Stimulated activated CD8-positive, alpha-beta memory T cell treated with anti-CD3 and anti-CD28 coated beads, Interleukin-15, amount 100 ng/mL, for 4 hours (primary cell): ENCODE measurements at places on chromosomes 5 and 9.

DNA sequence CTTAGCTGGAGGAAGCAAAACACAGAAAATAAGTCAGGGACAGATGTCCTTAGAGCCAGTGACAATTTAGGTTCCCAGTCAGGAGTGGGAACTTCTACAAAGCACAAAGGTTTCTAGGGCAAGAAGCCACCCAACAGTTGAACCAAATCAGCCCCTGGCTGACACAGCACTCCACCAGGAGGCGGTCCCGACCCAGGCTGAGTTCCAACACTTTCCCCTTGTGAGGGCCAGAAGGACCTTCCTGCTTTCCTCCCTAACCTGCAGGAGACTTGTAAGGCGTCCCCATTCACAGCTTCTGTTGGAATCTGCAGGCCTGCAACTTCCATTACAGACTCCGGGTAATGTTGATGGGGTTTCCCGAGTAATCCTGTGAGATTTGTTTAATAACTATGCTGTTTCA, 416.4 kb upstream of the IRX1 start:
- DNase-seq = no peak

DNA sequence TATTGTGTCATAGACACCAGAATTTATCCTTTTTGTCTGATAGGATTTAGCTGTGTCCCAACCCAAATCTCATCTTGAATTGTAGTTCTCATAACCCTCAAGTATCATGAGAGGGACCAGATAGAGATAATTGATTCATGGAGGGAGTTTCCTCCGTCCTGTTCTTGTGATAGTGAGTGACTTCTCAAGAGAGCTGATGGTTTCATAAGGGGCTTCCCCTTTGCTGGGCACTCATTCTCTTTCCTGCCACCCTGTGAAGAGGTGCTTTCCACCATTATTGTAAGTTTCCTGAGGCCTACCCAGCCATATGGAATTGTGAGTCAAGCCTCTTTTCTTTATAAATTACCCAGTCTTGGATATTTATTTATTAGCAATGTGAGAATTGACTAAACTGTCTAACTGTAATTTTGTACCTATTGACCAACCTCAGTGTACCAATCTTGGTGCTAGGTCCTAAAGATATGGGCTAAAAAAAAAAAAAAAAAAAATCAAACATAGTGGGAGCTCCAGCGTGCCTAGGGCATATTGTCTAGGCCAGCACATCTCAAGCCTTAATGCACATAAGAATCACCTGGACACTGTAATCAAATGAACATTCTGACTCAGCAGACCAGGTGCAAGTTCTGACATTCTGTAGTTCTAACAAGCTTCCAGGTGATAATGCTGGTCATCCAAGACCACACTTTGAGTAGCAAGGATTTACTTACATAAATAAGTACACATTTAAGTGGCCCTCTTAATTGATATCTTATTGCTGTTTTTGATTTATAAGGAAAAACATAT, 30.5 kb downstream of the ST8SIA4 start:
- peak; percentile 6 for DNase-seq

DNA sequence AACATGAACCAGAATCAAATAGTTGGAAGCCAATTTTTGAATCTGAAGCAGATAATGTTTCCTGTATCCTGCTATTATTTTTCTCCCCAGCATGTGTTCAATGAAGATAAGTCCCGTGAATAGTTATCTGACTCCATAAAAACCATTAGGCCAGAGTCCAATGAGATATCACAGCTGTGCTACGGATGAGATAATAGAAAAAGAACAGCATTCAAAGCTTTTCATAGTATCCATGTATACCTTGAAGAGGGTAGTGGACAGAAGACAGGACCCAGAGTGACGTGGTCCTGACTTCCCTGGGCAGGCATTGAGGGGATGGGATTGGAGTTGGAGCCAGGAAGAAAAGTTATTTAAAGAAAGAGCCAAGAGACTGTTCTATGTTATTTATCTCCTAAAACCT, 50.7 kb upstream of the C6 start:
- no peak for DNase-seq

- DNase-seq = no peak
These were observed 507.6 kb downstream of the CETN3 start for GRCh38 chr5:89901983-89902382.

GRCh38 chr9:37449862-37450632, 15.2 kb downstream of the ZBTB5 start:
- no peak for DNase-seq

DNA sequence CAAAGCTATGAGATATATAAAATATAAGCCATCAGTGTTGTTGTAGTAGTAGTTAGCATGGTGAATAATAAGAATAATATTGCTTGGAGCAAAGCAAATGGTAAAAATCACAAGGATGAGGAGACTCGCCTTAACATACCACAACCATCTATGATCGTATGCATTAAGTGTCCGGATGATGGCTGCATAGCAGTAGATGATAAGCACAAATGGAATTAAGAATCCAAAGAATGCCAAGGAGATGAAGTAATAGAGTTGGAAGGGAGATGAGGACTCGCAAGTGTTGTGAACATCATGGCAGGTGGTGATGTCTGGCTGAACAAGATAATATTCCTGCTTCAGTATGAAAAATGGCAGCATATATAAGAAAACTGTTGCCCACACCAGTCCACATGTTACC, 5.5 kb downstream of the F2RL2 start:
- DNase-seq = no peak

DNA sequence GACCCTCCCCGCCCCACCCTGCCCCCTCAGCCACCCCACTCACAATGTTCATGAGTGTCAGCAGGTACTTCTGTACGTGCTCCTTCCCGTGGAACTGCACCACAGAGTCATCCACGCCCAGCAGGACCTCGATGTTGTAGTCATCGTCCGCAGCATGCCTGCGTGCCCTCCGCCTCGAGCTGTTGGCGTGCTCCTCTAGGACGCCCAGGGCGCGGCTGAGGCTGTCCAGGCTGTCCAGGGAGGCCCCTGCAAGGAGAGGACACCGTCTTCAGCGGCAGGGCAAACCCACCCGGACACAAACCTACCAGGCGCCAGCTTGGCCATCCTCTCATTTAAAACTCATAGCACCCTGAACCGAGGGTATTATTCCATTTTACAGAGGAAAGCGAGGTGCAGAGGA, 137.8 kb downstream of the ADAMTS2 start:
- DNase-seq = no peak

DNA sequence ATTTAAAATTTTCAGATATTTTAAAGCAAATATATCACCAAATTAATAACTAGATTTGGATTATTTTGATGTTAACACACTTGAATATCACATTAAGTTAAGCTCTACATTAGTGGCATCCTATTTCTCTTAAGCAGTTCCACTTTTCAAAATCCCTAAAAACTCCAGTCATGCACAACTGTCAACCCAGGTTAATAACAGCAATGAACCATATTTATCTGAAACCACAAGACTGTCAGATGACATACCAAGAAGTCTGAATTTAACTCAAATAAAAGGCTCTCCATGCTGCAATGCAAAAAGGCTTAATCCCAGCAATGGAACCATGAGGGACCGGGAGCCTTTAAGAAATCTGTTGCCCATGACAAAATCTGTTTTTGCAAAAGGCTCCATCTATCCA, 27.5 kb downstream of the FNIP1 start:
- no peak for DNase-seq

DNA sequence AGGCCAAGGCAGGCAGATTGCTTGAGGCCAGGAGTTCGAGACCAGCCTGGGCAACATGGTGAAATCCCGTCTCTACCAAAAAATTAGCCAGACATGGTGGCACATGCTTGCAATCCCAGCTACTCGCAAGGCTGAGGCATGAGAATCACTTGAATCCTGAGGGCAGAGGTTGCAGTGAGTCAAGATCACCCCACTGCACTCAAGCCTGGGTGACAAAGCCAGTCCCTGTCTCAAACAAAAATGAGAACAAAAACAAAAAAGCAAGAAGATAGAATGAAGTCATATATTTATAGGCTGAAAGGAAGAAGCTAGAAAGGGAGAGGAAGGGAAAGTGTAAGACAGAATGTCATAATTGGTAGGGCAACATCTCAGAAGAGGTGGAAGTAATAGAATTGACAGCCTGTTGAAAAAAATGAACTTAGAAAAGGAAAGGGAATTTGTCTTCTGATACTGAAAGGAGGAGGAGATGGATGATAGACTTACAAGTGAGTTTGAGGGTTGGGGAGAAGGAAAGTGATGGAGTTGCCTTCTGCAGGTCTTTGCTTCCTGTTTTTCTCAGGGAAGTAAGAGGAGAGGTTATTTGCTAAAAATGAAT, 32.2 kb downstream of the CARD6 start:
- DNase-seq = no peak

DNA sequence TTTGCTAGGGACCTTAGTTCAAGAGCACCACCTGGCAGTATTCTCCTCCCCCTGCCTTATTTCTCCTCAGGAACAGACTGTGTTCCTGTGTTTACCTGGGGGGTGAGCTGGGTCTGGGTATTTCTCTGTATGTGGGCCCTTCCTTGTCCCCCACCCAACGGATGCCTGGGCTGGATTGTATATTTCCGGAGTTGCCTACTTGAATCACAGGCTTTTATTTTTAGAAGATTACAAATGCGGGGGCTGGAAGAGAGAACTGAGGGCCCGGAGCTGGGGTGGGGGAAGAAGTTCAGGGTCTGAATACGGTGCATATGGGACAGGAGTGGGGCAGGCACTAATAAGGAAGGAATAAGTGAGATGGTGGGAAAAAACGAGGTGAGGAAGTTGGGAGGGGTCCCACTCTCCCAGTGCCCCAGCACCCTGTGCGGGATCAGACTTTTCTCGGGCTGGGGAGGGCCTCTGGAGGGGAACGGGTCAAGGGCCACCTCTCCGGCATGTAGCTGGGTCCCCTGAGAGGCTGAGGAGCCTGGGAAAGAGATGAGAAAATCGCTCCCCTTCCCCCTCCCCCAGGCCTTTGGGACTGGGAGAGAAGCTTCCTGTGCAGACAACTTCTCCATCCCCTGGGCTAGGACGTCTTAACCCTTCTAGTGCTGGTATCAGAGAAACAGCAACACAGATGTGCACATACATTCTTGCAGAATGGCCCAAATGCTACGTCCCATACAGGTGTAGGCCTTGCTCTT, 42.1 kb downstream of the PCDH1 start:
- no peak for DNase-seq

- DNase-seq = no peak
These were observed 514.8 kb upstream of the ADAMTS16 start for GRCh38 chr5:4625206-4625896.

DNA sequence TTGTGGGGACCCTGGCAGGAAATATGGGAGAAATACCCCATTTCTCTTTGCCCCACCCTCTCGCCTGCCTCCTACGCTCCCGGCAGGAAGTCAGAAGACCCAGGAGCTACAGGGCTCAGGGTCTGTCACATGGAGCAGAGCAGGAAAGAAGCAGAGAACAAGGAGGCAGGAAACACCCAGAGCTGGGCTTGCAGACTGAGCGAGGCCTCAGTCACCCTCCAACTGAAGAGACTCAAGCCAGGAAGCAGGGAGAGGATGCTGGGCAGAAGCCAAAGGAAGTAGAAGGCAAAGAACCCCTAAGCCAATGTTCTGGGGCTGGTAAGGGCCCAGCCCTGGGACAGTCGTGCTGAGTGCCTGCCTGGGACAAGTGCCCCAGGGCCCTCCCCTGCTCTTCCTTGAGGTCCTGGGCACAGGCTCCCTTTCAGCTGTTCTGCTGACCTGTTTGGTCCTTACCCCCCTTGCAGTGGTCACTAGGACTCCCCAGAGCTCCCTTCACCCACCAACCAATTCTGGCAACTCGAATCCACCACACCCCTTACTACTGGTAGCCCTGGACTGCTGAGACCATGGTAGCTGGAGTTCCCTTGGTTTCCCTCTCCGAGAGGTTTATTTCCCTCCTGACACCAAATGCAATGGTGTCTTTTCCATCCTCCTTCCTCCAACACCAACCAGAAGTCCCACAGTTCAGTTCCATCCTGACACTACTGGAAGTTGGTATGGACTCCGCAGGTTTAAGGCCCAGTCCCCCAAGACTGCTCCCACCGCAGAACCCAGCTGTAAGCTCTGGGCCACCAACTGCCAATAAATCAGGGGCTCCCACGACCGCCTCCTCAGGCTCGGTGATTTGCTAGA, 157.5 kb downstream of the COL23A1 start:
- DNase-seq = no peak

DNA sequence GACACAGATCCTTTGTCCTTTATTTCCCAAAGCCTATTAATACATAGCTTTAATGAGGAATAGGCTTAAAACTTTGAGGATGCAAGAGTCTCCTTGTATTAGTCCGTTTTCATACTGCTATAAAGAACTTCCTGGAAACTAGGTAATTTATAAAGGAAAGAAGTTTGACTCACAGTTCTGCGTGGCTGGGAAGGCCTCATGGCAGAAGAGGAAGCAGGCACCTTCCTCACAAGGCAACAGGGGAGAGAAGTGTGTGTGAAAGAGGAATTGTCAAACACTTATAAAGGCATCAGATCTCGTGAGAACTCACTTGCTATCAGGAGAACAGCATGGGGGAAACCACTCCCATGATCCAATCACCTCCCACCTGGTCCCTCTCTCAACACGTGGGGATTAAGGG, 5.4 kb upstream of the CLK4 start:
- no peak for DNase-seq
